ENCODE measurements at places on chromosomes 2 and 18.

DNA sequence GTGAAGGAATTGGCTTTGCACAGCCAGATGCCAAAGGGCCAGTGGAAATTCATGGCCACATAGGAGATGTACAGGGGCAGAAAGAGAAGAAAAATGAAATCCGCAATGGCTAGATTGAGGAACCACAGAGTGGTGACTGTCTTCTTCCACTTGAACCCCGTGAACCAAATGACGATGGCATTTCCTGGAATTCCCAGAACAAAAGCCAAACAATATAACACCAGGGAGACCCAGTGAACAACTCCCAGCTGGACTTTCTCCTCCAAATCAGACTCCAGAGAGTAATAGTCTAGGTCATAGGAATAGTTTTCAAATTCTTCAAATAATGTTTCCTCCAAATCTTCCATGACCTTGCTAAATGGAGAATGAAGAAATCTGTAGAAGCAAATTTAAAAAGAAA lies 17.2 kb downstream of the EEF1B2 start:
- no peak for DNase-seq

- no peak for DNase-seq
These were observed 157.8 kb upstream of the DAPL1 start for GRCh38 chr2:158637357-158637756.

GRCh38 chr2:222745836-222746559 lies 74.5 kb downstream of the MOGAT1 start:
- DNase-seq = no peak

DNA sequence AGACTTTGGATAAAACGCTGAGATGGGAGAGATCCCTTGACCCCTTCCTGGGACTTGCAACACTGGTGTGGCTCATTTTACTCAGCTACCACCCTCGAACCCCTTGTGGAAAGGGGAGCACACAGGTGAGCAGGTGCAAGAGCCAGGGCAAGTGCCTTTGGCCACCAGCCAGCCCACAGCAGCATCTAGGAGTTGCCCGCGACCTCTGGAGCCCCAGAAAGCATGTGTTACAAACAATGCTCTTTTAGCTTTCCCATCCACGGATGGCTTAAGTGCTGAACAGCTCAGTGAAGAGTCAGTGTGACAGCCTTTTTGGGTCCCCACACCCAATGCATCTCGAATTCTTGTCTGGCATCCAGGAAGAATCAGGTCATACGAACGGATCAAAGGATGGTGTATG lies 197.8 kb downstream of the MEMO1 start:
- DNase-seq = no peak

GRCh38 chr2:102880731-102881130 lies 118.9 kb downstream of the TMEM182 start:
- no peak for DNase-seq

- no peak for DNase-seq
These were observed 44.9 kb downstream of the ACKR3 start for GRCh38 chr2:236614551-236614950.

DNA sequence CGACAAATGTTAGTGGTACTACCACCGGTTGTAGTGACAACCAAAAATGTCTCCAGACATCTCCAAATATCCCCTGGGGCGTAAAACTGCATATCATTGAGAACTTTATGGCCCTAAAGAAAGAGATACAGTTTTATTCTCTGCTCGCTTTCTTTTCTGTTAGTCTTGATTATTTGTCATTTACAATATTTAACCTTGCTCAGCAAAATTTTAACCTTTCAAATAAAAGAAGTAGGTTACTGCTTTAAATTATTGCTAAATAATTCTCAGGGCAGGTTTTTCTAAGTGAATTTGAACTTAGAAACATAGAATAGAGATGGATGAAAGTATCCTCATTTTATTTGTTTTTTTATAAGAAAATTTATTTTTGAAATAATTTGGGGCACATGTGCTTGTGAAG lies 67.9 kb downstream of the BMPR2 start:
- no peak for DNase-seq

DNA sequence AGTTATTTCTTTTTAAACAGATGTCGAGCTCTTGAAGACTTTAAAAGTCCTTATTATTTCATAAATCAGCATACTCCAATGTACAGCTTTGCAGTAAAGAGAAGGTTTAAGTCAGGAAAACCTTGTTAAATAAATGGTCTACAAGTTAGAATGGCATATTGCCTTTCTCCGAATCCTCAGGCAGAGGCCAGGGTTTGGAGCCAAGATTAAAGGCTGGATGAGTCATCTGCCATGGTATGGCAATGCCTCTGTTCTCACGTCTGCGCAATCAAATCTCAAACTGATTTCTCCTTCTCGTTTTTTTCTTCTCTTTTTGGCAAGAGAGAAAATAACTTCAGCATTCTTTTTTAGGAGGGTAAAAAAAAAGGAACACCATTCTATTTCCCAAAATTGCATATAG lies 5.6 kb upstream of the KCNJ3 start:
- peak; percentile 34 for DNase-seq

- DNase-seq = no peak
These were observed 20.1 kb downstream of the CASP8 start for GRCh38 chr2:201280191-201281040.

DNA sequence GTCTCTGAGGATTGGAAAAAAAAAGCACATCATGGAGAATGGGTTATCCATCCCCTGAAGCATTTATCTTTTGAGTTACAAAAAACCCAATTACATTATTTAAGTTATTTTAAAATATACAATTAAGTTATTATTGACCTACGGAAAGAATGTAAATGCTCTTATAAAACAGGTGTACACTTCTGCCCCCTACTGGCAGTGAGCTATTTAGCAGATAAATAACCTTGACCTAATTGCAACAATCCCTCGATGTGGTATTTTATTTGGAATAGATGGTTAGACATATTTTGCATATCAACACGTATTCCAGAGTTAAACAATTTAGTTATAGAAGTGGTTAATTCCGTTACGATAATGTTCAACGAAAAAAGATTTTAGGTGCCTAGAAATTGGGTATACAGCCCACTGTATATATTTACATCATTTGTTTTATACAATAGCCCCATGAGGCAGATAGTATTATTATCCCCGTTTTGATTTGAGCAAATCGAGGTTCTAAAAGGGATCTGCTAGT lies 9.1 kb upstream of the DAW1 start:
- peak; percentile 81 for DNase-seq

DNA sequence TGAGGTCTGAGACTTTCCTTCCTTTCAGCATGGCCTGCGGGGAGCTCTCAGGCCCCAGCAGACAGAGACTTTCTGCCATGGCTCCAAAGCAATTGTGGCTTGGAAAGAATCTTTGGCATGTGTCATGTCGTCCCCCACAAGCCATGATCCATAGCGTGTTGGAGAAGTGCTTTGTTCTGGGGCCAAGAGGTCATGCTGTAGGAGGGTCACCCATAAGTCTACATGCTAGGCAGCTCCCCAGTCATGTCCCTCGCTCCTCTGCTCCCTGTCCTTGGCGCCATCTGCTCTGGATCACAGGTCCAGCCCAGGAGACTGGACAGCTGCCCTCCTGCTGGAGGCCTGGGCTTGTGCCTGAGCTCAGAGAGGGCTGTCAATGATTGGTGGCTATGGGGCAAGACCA lies 78.8 kb upstream of the LCLAT1 start:
- no peak for DNase-seq

- no peak for DNase-seq
These were observed 2.3 kb downstream of the WIPF1 start for GRCh38 chr2:174595116-174595809.

DNA sequence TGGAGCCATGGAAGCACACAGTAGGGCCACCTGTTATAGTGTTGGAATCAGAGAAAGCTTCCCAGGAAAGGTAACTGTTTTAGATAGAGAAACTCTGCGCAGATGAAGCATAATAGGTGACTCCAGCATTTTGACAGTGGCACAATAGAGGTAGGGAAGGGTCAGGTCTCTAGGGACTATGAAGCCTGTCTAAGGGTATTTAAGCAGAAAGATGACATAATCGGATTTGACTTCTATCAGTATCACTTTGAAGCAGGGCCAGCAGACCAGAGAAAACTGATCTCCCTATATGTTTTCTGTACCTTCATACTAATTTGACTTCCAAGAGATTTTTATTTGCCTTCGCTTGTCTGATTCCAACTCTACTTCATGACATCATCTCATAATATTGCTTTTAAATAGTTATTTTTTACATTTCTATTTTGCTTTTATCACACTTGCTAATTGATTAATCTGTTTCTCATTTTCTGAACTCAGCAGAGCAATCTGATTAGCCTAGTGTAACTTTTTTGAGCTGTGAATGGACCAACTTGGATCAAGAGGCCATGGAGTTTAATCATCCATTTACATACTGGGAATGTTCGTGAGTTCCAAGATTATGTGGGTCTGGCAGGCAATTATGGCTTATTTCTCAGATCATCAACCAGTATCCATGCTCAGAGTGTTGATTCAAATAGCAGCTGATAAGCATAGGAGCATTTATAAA lies 8.4 kb upstream of the HIBCH start:
- DNase-seq = no peak

GRCh38 chr2:195694553-195694952 lies 37.5 kb downstream of the SLC39A10 start:
- no peak for DNase-seq

DNA sequence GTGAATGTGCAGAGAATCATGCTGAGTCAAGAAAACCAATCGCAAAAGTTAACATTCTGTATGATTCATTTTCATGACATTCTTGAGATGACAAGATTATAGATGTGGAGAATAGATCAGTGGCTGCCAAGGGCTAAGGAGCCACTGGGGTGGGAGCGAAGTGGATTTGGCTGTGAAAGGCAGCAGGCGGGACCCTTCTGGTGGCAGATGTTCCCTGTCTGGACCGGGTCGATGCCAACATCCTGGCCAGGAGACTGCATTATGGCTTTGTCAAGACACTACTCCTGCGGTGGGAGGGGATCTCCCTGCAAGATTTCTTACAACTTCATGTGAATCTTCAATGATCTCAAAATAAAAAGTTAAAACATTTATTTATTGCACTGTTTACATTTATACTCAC lies 427.9 kb downstream of the GALR1 start:
- no peak for DNase-seq

DNA sequence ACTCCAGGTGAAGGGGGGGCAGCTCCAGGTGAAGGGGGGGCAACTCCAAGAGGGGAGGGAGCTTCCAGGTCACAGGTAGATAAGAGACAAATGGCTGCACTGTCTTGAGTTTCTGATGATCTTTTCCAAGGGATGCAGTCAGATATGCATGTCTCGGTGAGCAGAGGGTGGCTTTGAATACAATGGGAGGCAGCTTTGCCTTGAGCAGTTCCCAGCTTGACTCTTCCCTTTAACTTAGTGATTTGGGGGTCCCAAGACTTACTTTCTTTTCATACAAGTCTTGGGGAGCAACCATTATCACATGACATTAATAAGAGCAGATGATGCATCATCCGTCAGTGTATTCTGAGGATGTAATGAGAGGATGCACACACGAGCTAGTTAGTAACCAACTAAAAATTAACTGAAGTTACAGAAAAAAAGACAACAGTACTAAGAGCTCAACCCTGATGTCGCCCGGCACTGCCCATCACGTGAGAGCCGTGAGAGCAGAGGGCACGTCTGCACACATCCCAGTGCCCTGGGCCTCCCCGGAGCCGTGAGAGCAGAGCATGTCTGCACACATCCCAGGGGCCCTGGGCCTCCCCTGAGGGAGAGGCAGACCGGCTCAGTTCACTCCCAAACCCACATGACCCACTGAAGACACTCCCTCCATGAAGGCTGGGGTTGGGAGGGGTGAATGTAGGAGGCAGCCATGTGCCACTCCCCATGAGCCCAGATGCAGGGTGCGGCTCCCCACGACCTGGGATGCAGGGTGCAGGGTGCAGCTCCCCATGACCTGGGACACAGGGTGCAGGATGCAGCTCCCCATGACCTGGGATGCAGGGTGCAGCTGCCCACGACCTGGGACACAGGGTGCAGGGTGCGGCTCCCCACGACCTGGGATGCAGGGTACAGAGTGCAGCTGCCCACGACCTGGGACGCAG lies 39.4 kb downstream of the PXDN start:
- DNase-seq = no peak

DNA sequence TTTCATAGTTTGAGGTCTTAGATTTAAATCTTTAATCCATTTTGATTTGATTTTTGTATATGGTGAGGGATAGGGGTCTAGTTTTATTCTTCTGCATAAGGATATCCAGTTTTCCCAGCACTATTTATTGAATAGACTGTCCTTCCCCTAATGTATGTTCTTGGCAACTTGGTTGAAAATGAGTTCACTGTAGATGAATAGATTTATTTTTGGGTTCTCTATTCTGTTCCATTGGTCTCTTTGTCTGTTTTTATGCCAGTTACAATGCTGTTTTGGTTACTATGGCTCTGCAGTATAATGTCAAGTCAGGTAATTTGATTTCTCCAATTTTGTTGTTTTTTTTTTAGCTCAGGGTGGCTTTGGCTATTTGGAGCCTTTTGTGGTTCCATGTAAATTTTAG lies 5.9 kb downstream of the FAM171B start:
- DNase-seq = no peak

- DNase-seq = no peak
These were observed 33.6 kb downstream of the PTPRM start for GRCh38 chr18:7600528-7601245.

DNA sequence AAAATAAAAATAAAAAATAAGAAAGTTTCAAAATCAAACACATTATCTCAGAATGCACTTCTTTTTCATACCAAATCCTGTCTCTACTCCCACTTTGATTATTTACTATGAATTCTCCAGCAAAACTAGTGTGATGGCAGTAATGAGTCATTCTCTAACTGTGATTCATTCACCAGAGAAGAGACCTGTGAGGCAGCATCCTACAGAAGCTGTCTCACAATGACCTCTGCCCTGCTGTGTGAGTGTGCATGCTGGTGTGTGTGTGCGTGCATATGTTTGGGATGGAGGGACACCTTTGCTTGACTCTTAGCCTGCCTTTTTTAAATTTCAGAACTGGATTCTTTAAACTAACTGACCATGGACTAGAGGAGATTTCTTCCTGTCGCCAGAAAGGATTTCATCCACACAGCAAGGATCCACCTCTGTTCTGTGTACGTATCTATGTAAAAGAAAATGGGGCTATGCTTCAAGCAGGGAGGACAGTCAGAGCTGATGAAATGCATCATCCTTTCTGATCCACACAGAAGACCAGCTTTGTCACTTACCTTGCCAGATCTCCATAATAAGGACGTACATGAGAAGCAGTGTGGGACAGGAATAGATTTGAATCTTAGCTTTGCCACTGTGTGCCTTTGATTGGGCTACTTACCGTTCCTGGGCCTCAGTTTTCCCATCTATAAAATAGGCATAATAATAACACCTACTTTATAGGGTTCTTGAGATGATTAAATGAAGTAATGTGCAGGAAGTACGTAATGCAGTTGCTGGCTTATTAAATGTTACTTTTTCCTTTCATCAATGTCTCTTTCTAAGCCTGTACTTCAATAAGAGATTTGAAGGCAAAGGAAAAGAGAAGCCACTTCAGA lies 31.2 kb downstream of the STAMBP start:
- peak; percentile 7 for DNase-seq

DNA sequence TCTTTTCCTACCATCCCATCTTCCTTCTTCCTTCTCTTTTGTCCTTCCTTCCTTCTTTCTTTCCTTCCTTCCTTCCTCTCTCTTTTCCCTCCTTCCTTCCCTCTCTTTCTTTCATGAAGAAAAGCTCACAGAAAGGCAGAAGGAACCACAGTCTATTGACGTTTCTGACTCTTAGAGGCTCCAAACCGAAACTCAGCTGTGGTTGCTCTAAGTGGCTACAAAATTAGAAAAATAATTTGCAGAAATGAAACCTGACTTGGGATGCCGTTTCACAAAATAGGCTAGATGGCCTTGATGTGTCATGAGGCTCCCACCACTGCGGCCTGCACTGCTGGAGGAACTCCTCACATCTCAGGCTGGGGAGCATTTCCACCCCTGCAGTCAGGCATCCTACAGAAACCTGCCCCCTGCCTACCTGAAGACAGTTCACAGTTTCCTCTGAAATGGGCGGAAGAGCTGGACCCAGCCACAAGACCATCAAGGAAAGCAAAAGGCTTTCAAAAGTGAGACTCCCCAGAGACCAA lies 165.6 kb downstream of the SMAD7 start:
- no peak for DNase-seq
